ENCODE measurements at places on chromosomes 3 and 15.

DNA sequence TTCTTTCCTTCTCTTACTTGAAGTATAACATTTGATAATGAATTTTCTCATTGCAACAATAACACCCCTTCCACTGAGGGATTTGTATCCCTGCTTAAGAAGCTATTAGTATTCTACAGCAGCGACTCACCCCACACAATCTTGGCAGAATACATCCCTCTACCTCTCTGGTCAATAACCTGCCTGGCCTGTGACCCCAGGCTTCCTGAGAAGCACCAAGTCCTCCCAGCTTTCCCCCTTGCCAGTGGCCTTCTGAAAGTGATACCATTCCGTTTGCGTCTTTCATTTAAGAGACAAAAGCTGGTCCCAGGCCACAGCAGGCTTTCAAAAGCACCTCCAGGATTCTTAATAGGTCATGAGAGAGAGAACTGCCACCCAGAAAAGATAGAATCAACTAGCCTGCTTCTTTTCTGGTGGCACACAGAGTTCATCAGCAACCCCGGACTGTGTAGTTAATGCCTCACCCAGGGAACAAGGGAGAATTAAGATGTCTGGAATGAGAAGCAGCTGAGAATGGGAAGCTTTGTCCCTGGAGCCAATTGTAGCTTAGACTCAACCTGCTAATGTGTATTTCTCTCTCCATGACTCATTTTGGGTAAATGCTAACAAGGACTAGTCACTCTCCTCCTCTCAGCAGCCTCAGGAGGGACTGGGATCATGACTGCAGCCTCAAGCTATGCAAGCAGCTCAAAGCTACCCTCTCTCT lies 101.0 kb upstream of the CPNE4 start:
- no peak for DNase-seq

DNA sequence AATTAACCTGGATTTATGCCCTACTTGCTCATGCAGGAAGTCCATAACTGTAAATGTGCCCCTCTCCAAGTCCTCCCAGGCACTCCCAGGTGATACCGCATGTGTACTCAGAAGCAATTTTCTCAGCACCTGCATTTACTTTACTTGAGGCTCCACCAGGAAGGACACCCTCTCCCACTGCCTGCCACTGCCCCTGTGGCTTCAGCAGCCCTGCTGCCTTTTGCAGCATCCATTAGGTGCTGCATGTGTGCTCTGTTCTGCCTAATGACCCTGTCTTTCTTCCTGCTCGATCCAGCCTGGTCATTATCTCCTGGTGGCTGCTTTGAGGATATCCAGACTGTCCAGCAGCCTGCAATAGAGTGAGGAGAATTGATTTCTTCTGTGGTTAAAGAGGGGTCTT lies 107.6 kb upstream of the SEMA6D start:
- no peak for DNase-seq

- no peak for DNase-seq
Observed at GRCh38 chr3:194661946-194662345, 10.0 kb downstream of the LSG1 start.

DNA sequence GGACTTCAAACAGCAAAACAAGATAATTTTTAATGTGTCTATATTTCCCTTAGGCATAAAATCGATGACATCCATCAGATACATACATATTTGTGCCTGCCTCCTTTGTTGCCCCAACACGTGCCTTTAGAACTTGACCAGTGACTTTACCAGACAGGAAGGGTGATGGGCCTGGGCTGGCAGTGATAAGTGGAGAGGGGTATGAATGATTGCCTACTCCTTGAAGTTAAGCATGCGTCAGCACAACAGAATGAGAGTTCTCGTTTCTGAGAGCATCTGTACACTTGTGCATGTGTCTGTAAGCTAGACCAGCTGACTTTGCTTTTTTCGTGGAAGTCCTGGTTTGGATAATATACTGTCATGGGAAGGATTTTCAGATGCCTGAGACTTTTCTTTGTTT lies 54.9 kb upstream of the COL6A6 start:
- DNase-seq: no peak

GRCh38 chr3:32448686-32449474 lies 53.8 kb downstream of the CMTM6 start:
- no peak for DNase-seq

- peak; percentile 28 for DNase-seq
Observed at GRCh38 chr3:107938143-107938542, 152.7 kb downstream of the CD47 start.

Data from mucosa of gallbladder (tissue), 1 donor.